ENCODE measurements at places on chromosomes 2 and 18. TPM values are rescaled to one million over a fixed set of nuclear protein-coding genes. Genes with fewer than 3 reads are reported as not detected.

DNA sequence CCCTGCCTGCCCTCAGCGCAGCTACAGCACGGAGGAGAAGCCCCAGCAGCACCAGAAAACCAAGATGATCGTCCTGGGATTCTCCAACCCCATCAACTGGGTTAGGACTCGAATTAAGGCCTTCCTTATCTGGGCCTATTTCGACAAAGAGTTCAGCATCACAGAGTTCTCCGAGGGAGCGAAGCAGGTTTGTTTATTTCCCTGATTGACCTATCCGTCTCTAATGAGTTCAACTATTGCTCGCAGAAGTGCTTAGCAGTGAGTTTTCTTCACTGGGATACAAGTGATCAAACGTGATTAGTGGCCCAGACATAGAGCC, 639 bp downstream of the MAIP1 start:
- DNase-seq: no peak

The SCYGR4 gene
- polyA plus RNA-seq: not detected

DNA sequence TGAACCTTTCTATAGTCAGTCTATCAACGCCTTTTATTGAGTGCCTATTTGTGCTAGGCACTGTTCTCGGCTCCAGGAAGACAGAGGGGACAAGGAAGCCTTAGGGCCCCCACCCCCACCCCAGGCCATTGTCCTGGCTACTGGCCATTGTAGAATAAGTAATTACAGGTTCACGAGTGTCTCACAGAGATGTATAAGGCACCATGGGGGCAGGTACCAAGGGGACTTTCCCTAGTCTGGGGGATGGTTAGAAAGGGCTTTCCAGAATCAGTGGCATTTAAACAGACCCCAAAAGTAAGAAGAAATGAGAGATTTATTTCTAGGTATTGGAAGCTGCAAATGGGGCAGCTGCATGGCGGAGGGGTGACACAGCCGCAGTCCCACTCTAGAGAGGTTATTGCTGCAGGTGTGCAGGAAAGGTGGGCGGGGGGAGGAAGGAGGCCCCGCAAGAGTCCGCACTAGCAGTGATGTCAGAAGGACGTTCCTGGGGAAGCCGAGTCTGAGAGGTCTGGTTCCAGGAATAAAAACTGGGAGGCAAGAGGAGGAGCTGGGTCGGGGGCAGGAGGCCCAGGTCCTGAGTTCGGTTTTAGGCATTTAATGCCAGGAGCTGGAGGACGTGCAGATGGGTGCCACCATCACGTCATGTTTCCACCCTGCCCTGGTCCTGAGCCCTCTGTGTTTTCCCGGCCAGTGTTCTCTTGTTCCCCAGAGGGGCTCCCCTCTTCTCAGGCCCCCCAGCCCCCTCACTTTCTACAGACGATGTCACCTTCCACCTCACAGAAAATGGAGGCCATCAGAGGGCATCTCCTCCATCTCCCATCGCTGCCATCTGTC, 30.5 kb downstream of the FOSL2 start:
- DNase-seq: no peak

The CYP27A1 gene
- 31.0 TPM for polyA plus RNA-seq

- DNase-seq: no peak
Measured at GRCh38 chr18:27378431-27379095, 193.5 kb upstream of the CHST9 start.

- no peak for DNase-seq
Measured at GRCh38 chr2:55111230-55111569, 60.9 kb upstream of the RTN4 start.

GRCh38 chr18:32324181-32324580, 134.3 kb downstream of the MEP1B start:
- no peak for DNase-seq

DNA sequence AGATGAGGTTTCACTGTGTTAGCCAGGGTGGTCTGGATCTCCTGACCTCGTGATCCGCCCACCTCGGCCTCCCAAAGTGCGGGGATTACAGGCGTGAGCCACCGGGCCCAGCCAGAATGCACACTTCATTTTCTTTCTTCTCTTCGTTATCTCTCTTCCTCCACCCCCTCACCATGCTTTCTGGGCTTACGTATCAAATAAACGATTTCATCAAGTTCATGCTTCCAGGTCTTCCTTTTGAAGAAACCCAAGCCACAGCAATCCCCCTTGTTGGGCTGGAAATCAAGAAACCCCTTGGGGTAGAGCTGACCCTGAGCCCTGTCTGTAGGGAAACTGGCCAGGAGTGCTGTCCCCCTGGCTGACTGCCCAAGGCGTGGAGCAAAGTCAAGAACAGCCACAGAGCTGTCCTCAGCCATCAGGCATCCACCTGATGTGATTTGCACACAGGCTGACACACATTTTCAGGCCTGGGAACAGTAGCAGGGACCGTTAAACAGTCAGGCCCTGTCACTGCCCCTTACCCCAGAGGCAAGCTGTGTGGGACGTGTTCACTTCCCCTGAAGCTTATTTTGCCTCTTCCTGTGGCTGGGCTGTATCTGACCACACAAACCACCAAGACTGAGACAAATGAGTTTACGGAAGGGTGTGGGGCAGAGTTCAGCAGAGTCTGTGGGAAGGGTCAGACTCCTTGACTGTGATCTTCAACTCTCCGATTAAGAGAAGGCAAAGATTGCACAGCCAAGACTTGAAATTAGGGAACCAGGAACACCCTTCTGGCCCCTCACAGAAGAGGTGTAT, 15.1 kb upstream of the NMUR1 start:
- no peak for DNase-seq

The UGT1A8 gene
- not detected for polyA plus RNA-seq

GRCh38 chr2:52877703-52878102, 889.9 kb upstream of the CHAC2 start:
- peak; percentile 46 for DNase-seq

The AKAIN1 gene
- polyA plus RNA-seq: not detected

The CHRNG gene
- polyA plus RNA-seq: not detected

DNA sequence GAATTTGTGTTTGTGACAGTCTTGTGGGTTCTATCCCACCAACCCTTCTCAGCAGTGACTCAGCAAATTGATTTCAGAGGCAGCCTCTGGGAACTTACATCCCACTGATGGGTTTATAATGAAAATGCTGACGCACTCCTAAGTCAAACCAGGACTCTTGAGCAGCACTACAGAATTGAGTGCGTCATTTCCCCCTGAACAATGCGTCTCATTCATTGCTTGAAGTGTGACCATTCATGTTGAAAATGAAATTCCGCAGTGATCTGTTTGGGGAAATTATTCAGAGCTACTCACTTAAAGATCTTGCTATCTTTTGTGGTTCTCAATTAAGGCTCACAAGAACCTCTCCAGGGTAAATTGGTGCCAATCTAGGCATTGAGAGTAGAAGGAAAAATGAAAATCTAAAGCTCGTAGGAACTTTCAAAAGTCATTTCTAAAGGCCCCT, 417.7 kb upstream of the SLC14A2 start:
- DNase-seq: peak; percentile 34

DNA sequence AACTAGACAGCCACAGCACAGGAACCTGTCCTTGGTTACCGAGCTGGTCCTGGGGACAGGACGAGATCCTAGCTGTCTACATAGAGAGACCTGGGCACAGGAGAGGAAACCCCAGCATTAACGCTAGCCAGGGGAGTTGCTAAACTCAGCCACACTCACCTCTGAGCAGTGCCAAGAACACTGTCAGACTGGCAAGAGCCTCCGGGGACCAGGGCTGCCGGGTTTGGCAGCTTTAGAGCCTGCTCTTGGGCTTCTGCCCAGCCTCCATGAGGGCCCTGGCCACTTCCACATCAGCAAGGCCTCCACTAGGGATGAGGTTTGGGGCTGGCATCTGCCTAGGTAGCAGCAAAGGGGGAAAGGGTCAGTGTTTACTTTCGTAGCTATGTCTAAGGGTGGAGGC, 6.7 kb downstream of the TMBIM1 start:
- DNase-seq: no peak

- DNase-seq: no peak
Measured at GRCh38 chr18:78722929-78723710, 256.5 kb upstream of the SALL3 start.

- DNase-seq: no peak
Measured at GRCh38 chr2:116717832-116718231, 1096.7 kb upstream of the DDX18 start.

The SANBR gene
- 7.9 TPM for polyA plus RNA-seq

DNA sequence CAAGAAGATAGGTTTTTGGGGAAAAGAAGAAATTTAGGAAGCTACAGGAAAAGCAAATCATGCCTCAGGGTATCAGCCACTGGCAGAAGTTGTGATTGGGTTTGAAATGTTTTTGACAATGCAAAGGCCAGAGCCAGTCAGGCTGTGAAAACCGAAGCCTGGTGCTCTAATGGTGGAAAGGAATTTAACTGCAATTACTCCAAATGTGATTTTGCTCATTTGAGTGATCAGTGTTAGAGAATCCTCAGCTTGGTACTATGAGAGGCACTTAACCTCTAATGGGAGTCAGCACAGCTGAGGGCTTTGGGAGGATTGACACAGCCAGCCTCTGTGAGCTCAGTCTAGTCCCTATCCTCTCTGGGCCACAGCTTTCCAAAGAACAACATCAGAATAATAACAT, 176.5 kb downstream of the LRRTM1 start:
- DNase-seq: no peak

GRCh38 chr18:32930695-32931301, 158.0 kb upstream of the KLHL14 start:
- DNase-seq: peak; percentile 10

DNA sequence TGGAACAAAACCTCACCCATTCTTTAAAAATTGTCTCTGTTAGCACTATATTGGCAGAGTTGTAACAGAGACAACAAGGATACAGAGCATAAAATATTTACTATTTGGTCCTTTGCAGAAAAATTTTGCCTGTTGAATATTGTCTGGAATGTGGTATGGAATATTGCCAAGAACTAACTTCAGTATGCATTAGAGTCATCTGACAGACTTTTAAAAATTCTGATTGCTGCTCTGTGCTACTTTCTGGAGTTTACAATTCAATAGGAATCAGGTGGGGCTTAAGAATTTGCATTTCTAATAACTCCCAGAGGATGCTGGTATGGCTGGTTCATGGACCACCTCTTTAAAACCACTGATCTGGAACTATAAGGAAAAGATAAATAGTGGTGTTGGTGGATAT, 32.8 kb upstream of the NYAP2 start:
- no peak for DNase-seq

The CXCR1 gene
- not detected for polyA plus RNA-seq

DNA sequence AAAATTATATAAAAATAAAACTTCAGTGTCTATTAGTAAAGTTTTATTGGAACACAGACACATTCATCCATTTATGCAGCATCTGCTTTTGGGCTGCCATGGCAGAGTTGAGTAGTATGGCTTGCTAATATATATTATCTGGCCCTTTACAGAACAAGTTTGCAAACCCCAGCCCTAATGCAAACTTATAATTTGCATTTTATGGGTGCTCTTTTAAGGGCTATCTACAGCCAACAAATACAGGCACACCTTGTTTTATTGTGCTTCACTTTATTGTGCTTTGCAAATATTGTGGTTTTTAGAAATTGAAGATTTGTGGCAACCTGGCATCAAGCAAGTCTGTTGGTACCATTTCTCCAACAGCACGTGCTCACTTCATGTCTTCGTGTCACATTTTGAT, 35.2 kb upstream of the DLX2 start:
- no peak for DNase-seq

- DNase-seq: peak; percentile 32
Measured at GRCh38 chr2:168119515-168120141, 127.8 kb downstream of the STK39 start.

All from AG04450 (cell line).